Muscle of back (tissue), 13 donors: ENCODE measurements at places on chromosomes 5 and 9. TPM values are rescaled to one million over a fixed set of nuclear protein-coding genes. Genes with fewer than 3 reads are reported as not detected.

- no peak for DNase-seq
Observed at GRCh38 chr5:150067405-150067960, 18.9 kb downstream of the CSF1R start.

DNA sequence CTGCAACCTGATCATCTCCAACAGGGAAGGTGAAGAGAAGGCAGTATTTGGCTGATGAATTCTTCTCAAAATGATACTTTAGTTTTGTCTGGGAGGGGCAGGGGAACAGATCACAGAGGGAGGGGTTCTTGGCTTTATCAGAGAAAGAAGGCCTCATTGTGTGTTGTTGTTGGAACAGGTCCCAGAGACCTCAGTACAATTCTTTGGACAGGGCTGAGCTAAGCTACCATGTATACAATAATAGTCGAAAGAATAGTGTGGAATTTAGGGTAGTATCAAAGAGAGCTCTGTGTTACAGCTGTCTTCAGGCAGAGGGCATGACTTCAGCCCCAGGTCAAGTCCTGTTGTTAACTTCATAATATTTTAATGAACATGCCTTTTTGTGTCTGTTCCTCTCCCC lies 39.9 kb downstream of the ARHGAP26 start:
- DNase-seq = no peak

GRCh38 chr5:139660923-139661814 lies 13.0 kb downstream of the CXXC5 start:
- DNase-seq = peak; percentile 89

DNA sequence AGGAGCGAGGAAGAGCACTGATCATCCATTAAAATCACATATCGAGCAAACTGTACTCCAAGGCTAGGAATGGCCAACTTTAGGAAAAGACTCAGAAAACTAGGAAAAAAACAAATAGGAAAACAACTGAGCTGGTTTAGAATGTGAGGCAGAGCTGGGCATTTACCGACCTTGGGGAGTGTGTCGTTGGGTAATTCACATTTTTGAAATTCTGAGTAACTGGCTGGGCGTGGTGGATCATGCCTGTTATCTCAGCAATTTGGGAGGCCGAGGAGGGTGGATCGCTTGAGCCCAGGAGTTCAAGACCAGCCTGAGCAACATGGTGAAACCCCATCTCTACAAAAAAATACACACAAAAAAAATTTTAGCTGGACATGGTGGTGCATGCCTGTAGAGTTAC lies 70.1 kb downstream of the ZFAND5 start:
- DNase-seq = no peak

- DNase-seq = peak; percentile 40
Observed at GRCh38 chr9:109912082-109912582, 132.1 kb downstream of the PALM2AKAP2 start.

DNA sequence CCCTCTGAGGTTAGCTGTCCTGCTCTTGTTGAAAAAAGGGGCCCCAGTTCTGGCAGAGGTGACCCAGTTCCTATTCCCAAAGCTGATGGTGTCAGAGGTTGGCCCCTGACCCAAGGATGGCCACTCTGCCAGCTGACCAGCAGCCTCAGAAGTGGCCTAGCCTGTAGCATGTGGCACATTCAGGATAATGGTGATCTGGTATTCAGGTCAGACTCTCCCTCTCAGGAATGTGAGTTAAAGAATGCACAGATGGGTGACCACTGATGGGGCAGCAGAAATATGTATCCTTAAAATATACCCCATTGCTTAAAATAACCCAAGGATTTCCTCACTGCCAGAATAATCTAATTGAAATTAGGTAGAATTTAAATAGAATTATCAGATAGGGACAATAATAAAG lies 369.2 kb downstream of the SEMA5A start:
- DNase-seq = no peak

The LHX3 gene
- not detected for polyA plus RNA-seq

The GARIN3 gene
- not detected for polyA plus RNA-seq
